Activated T-helper 2 cell treated with anti-CD3 and anti-CD28 coated beads, Interferon-gamma antibody, Interleukin-2, Interleukin-4, amounts not matched to agents 10 μg/mL and 5 μg/mL and 100 μg/mL, durations not matched to agents 14 hours and 24 hours and 36 hours (primary cell): ENCODE measurements at places on chromosomes 7 and 10. TPM values are rescaled to one million over a fixed set of nuclear protein-coding genes. Genes with fewer than 3 reads are reported as not detected.

DNA sequence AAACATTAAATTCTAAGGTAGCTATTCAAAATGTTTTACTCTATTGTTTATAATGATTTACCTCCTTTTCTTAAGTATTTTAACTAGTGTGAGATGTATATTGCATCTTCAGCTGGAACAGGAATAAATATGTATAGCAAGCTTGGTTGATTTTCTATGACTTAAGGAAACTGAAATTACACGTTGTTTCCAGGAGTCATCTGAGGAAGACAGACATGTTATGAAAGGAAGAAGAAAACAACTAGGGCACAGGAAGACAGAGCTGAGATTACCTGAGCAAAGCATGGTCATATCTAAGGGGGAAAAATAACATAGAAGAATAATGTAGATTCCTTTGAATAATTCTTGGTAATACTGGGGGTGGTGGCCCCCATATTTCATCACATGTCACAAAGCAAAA is 210.9 kb upstream of the SEMA3E start:
- no peak for DNase-seq
- H3K27me3 ChIP-seq = no peaks in the 10 kb centered on the region
- no peaks in the 10 kb centered on the region for H3K36me3 ChIP-seq

GRCh38 chr7:116449950-116450349 is 49.6 kb upstream of the CAV2 start:
- H3K4me3 ChIP-seq = no peak overlapping the region
- H3K27ac ChIP-seq = no peak overlapping the region
- no peaks in the 10 kb centered on the region for H3K36me3 ChIP-seq
- no peak for DNase-seq
- no peaks in the 10 kb centered on the region for H3K4me1 ChIP-seq
- H3K27me3 ChIP-seq = peaks cover 2% of the 10 kb centered on the region

The SPDYE2B gene
- total RNA-seq = not detected in 2 replicates

The MMD2 gene
- total RNA-seq = not detected in 2 replicates

The OR6V1 gene
- total RNA-seq = not detected in 2 replicates

DNA sequence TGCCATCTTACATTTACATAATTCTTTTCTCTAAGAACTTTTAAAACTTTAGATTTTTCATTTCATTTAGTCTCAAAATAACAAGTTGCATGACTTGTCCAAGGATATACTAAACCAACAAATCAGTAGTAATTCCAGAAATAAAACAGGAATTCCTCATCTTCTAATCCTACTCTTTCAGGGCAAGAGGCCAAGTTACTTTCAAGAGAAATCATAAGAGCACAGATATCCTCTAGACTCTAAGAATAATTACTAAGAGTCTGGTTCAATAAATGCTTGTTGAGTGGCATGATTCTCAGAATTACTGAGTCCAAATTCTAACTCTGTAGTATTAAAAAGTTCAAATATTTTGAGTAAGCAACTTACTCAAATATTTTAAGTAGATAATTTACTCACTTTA is 12.9 kb downstream of the PDZD8 start:
- H3K4me3 ChIP-seq = no peak overlapping the region
- no peak overlapping the region for H3K27ac ChIP-seq
- no peak for DNase-seq
- H3K4me1 ChIP-seq = peaks cover 32% of the 10 kb centered on the region

DNA sequence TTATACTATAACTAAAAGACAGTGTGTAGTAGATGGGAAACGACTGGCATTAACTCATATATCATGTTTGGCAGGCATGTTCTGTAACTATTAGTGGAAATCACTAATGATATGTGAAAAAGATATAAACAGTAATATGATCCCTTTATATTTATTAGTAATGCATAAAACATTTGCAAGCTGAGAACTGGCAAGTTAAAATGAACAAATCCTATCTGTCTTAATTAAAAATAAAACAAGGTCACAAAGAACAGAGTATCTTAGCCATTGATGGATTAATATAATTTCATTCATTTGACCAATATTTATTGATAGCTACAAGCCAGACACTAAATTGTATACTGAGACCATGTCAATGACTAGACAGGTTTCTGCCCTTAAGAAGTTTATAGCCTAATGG is 154.5 kb downstream of the CRPPA start:
- DNase-seq = no peak
- no peak overlapping the region for H3K27ac ChIP-seq
- H3K36me3 ChIP-seq = no peaks in the 10 kb centered on the region
- peaks cover 11% of the 10 kb centered on the region for H3K4me1 ChIP-seq
- H3K27me3 ChIP-seq = no peaks in the 10 kb centered on the region

DNA sequence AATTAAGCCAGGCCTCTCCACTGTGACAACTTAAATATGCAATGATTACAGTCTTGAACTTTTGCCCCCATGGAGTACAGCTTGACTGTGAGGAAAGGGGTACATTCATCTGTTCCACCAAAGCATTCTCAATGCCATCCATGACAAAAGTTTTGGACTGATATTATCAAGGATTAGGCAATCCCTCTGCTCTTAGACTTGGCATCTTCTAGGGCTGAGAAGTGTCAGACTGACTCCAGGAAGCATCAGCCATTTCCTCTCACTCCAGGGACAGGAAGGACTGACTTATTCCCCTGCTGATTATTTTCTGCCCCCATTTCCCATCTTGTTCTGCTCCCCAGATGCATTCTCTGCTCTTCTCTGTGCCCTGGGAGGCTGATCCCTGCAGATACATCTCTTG is 69.7 kb downstream of the ZNF365 start:
- H3K36me3 ChIP-seq = no peaks in the 10 kb centered on the region
- no peaks in the 10 kb centered on the region for H3K4me1 ChIP-seq
- no peak overlapping the region for H3K4me3 ChIP-seq
- no peak overlapping the region for H3K27ac ChIP-seq
- no peak for DNase-seq

GRCh38 chr10:21069278-21069677 is 172.2 kb upstream of the NEBL start:
- H3K4me1 ChIP-seq = no peaks in the 10 kb centered on the region
- no peak overlapping the region for H3K27ac ChIP-seq
- no peaks in the 10 kb centered on the region for H3K27me3 ChIP-seq
- no peak overlapping the region for H3K4me3 ChIP-seq
- DNase-seq = no peak

- peaks cover 28% of the 10 kb centered on the region for H3K4me1 ChIP-seq
- DNase-seq = no peak
- peaks cover 76% of the 10 kb centered on the region for H3K27me3 ChIP-seq
- no peak overlapping the region for H3K4me3 ChIP-seq
- H3K27ac ChIP-seq = no peak overlapping the region
These were observed 6.2 kb downstream of the HHEX start for GRCh38 chr10:92695679-92696605.

The IGF2BP3 gene
- 16.6 and 18.2 TPM in 2 replicates for total RNA-seq

DNA sequence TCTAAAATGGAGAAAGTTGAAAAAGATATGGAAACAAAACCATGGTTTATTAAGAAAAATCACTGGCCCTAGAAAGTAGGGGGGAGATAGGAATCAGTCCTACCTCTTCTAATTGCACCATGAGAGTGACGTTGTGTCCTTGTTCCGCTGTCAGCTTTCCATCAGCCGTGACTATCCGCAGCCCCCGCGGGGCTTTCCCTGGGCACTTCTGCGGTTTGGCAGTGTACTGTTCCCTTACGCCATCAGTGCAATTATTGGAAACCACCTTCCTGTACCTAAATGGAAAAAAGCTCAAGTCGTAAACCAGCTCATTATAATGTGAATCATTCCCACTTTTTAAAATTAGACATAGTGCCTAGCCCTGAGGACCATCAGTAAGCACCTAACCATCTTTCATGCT is 512.2 kb downstream of the SORCS1 start:
- H3K27me3 ChIP-seq = no peaks in the 10 kb centered on the region
- no peak overlapping the region for H3K27ac ChIP-seq
- H3K4me3 ChIP-seq = no peak overlapping the region
- no peaks in the 10 kb centered on the region for H3K36me3 ChIP-seq
- no peaks in the 10 kb centered on the region for H3K4me1 ChIP-seq

DNA sequence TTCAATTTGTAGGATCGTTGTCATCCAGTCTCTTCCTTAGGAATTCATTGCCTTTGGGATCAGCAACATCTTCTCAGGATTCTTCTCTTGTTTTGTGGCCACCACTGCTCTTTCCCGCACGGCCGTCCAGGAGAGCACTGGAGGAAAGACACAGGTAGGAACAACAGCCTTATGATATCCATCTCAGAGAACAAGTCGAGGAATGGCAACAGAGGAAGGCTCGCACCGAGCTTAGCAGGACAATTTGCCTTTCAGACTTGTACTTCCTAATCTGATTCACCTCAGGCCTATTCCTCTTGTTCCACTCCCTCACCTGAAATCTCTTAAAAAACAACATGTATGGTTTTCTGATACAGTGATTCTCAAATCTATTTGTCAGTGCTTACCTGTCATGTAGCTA is 29.5 kb downstream of the SLC26A4 start:
- H3K36me3 ChIP-seq = peaks cover 8% of the 10 kb centered on the region
- H3K27ac ChIP-seq = no peak overlapping the region
- DNase-seq = no peak

DNA sequence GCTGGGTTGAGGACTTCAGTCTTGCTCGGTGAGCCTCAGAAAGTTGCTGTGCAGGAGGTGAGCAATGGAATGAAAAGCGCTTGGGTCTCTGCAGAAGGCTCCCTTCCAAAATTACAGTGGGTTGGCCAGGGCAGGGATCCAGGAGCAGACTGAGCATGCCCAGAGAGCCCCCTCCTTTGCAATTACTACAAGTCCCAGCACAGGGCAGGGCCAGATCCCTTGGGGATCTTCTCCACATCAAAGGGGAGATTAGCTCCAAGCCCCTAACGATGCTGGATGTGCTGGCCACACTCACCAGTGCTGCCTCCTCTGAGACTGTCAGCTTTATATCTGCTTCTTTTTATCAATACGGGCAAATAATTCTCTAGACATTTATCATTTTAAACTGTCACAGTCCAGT is 337.5 kb downstream of the RPS24 start:
- H3K4me1 ChIP-seq = no peaks in the 10 kb centered on the region
- DNase-seq = no peak
- H3K27ac ChIP-seq = no peak overlapping the region
- H3K36me3 ChIP-seq = no peaks in the 10 kb centered on the region
- no peaks in the 10 kb centered on the region for H3K27me3 ChIP-seq

DNA sequence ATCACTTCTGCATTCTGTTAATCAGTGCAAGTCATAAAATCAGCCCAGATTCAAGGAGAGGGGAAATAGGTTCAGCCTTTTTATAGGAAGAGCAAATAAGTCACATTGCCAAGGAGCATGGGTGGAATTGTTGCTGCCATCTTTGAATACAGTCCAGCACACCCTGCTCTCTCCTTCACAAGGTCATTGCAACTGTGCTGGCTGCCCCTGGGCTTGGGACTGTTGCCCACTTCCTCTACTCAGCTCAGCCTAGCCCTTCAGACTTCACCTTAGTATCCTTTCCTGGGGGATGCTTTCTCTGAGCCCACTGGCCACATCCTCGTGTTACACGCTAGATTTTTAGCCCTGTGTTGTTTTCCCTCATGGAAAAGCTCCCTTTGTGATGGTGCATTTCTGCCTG is 527.7 kb downstream of the GALNT17 start:
- no peak overlapping the region for H3K27ac ChIP-seq
- no peaks in the 10 kb centered on the region for H3K4me1 ChIP-seq
- DNase-seq = no peak
- no peak overlapping the region for H3K4me3 ChIP-seq
- H3K36me3 ChIP-seq = no peaks in the 10 kb centered on the region

- DNase-seq = no peak
- no peaks in the 10 kb centered on the region for H3K27me3 ChIP-seq
- H3K4me3 ChIP-seq = no peak overlapping the region
- no peaks in the 10 kb centered on the region for H3K4me1 ChIP-seq
- H3K36me3 ChIP-seq = no peaks in the 10 kb centered on the region
These were observed 260.1 kb downstream of the CREB5 start for GRCh38 chr7:28672397-28672797.

DNA sequence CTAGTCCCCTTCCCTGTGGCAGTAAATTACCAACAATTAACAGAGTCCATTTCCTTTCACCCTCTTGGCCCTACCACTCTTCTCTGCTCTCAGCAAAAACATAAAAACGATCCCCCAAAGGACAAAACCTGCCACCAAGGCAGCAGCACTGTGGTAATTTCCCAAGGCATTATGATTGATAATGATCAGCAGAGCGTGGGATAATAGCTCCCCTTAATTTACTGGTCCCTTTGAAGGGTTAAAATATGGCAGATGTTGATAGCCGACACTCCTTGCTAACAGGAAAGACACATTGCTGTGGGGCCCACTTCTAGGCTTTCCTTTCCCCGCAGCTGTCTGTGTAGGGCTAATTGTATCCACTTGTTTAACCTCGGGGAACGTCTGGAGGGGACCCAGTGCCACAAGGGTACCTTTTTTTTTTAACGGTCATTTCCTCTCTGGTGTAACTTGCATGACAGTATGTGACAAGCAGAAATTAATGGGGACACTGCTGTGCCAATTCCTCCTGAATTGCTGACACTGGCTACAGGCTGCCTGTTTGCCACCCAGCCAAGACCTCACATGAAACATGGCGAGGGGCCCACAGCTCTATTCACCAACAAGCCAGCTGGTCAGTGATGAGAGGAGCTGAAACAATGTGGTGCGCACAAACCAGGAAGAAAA is 81.3 kb downstream of the CDK6 start:
- H3K4me1 ChIP-seq = peaks cover 63% of the 10 kb centered on the region
- no peak for DNase-seq
- H3K4me3 ChIP-seq = peak overlapping the region; percentile 20
- H3K36me3 ChIP-seq = peaks cover 87% of the 10 kb centered on the region
- H3K27ac ChIP-seq = peak overlapping the region; percentile 72

DNA sequence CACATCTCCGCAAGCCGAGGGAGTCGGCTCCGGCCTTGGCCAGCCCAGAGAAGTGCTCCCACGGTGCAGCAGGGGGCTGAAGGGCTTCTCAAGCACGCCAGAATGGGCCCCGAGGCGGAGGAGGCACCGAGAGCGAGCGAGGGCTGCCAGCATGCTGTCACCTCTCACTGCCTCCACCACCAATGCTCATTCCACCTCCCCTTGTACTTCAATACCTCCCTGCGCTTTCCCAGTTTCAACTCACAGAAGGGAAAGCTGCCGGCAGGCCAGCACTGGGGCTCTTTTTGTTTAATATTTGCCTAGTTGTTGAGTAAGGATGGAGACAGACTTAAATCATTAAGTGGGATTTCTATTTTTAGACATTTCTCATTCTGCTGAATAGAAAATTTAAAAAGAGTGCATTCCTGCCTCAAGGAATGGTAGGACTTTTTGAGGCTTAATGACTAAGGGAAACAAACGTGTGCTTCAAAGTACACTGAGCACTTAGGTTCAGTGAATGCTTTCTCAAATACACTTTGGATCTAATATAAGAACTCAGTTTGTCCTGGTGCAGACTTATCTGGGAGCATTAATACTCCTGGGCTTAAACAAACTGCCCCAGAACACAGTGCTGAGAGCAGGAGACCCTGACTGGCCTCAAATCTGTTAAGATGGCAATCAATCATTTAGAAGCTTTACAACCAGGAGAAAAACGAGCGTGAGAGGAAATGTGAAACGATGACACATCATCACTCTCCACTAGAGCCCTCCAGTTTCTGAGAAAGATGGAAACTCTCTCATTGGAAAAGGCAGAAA is 131.2 kb downstream of the RALA start:
- no peaks in the 10 kb centered on the region for H3K36me3 ChIP-seq
- H3K4me3 ChIP-seq = no peak overlapping the region
- DNase-seq = no peak
- no peaks in the 10 kb centered on the region for H3K27me3 ChIP-seq
- peak overlapping the region; percentile 58 for H3K27ac ChIP-seq
